ENCODE measurements at places on chromosomes 2 and 18.

- no peak for DNase-seq
Measured at GRCh38 chr18:13437034-13437433, 218.5 kb downstream of the LDLRAD4 start.

GRCh38 chr2:182191061-182191460 lies 205.4 kb downstream of the PPP1R1C start:
- DNase-seq = no peak

DNA sequence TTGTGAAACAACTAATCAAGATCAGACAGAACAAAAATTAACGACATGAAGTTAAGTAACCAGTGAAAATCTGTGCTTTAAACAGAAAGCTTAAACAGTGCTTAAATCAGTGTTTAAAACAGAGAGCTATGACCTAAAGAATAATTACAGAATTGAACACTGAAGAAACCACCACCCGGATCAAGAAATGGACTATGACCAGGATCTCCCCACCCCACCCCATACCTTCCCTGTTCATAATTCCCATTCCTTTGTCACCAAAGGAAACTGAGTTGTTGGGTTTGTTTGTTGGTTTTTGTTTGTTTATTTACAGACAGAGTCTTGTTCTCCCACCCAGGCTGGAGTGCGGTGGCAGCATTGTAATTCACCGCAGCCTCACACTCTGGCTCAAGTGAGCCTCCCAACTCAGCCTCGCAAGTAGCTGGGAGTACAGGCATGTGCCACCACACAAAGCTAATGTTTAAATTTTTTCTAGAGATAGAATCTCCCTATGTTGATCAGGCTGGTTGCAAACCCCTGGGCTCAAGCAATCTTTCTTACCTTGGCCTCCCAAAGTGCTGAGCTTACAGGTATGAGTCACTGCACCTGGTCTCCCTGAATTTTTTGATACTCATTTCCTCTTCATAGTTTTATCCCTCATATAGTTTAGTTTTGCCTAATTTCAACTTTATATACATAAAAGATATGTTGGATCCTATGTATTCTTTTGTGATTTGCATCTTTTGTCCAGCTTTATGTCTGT lies 8.2 kb upstream of the ALPG start:
- DNase-seq = no peak

GRCh38 chr2:109397893-109398292 lies 215.9 kb downstream of the SEPTIN10 start:
- no peak for DNase-seq

DNA sequence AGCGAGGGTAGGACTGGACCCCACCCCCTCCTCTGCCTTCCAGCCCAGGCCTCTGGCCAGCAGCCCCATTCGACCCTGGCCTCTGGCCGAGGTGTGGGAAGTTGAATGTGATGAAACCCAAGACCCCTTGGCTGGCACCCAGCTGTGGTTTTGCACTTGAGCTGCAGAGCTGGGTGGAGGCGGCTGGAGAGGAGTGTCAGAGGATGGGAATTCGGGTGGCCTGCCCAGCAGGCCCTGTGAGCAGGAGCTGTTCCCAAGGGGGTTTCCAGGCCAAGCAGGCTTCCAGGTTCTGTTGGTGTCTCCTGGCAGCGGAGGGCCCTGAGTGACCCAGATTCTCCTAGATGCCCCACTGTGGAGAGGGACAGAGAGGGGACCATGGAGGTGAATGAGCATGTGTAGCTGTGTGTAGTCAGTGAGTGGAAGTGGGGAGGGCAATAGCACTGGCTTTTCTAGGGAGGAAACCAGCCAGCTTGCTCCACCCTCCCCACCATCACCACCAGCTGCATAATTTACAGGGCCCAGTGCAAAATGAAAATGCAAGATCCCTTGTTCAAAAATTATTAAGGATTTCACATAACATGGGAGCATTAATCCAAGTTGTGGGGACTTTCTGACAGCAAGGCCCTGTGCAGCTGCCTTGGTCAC lies 172.2 kb upstream of the HAAO start:
- no peak for DNase-seq

Measured in GM20000 (cell line).